ENCODE measurements at places on chromosomes 2 and 18.

DNA sequence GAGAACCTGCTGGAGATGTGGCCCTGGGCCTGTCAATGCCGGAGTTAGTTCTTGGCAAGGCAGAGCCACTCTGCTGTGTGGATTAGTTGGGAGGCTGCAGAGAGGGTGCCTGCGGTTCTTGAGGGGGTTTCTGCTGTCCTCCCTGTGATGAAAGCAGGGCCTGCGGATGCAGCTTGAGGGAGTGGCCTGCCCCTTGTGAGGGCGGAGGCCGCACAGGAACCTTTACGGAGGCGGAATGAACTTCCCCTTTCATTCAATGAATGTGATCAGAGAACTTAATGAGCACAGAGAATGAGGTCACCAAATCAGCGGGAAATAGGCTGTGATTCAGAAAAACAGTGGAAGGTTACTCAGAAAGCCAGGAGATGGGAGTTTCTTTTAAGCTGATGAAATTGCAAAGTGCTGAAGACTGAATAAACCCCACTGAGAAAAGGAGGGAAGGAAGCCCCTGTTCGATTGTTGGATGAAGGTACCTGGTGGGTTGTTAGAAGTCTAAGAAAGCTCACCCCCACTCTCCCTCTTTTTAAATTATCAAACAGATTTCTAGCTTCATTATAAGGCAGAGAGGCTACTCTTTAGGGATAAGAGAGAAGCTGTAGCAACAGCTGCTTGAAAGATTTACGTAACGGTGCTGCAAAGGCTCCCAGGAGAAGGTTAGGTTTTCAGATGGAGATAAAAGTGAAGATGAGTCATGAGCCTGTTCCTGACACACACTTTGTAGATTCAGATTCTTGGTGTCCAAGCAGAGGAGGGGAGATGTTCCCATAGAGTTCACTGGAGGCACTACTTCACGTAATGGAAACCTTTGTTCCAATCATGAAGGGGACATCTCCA is 47.4 kb downstream of the VWA3B start:
- DNase-seq, result no peak

DNA sequence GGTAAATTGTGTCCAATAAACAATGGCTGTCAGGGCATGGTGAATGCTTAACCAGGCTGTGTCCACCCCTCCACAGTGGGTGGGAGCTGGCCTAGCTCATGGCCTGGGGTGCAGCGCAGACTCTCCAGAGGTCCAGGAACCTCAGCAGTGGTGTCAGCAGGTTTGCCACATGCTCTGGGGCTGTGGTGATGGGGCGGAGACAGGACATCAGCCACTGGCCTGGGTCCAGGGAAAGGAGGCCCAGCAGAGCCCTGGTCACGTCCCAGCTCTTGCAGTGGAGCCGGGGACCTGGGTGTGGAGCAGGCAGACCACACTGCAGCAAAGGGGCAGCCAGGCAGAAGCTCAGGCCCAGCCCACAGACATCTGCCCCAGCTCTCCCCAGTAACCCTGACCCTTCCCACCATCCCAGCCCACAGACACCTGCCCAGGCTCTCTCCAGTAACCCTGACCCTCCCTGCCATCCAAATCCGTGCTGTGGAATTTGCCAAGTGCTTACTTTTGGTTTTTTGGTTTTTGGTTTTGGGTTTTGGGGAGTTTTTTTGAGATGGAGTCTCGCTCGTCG is 13.8 kb upstream of the KIF1A start:
- no peak for DNase-seq

- no peak for DNase-seq
Measured at GRCh38 chr2:128488434-128488833, 169.8 kb upstream of the HS6ST1 start.

DNA sequence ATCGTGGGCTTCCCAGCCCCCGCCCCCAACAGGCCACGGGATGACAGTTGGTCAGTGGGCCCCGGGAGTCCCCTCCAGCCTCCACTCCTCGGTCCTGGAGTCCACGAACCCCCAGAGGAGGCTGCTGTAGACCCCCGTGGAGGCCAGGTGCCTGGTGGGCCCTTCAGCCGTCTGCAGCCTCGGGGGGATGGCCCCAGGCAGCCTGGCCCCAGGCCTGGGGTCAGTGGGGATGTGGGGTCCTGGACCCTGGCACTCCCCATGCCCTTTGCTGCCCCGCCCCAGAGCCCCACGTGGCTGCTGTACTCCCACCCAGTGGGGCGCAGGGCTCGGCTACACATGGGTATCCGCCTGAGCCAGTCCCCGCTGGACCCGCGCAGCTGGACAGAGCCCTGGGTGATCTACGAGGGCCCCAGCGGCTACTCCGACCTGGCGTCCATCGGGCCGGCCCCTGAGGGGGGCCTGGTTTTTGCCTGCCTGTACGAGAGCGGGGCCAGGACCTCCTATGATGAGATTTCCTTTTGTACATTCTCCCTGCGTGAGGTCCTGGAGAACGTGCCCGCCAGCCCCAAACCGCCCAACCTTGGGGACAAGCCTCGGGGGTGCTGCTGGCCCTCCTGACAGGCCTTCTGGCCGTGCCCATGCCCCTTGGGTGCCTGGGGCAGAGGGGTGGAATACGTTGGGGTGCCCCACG is 7.6 kb downstream of the NEU4 start:
- no peak for DNase-seq

- DNase-seq, result no peak
Measured at GRCh38 chr2:42867093-42868065, 75.0 kb upstream of the HAAO start.

DNA sequence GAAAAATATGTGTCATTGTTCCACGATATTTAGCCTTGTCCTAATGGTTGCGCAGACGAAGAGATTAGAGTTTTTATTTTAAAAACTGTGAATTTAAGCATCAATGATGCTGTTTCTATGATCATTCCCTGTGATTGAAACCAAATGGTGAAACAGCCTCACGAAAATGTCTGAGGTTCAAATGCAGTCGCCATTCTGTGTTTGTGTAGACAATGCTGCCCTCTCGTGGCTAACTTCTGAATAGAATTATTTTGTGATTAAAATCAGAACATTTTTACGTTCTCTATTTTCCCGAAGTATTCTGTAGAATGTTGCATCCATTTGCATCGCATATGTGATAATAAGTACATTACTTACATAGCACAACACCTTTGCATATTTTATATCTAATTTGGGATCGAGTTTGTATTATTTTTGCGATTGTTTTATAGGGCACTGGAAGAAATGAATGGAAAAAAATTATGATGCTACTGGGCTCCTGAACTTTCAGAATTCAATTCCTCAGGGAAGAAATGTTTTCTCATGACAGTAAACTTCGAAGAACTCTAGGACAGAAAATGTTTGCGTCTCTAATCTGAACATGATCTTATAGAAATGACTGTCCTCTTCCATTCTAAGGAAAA is 54.8 kb upstream of the CREB1 start:
- peak; percentile 29 for DNase-seq

DNA sequence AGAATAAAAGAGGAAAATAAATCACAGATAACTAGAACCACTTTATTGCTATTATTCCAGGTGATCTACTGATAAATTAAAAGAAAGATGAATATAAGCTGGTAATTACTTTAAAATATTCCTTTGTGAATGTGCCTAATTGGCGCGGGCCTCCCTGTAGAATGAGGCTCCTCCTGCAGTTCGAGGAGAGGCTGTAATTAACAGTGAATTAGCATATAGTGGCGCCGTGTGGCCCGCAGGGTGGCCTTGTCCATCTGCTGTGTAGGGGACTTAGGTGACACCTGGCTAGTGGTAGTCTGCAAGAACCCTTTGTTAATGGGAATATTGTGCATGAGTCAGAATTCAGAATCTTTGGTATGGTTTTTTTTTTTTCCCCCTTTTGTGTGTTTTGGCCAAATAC is 119.8 kb downstream of the AGAP1 start:
- DNase-seq, result no peak

DNA sequence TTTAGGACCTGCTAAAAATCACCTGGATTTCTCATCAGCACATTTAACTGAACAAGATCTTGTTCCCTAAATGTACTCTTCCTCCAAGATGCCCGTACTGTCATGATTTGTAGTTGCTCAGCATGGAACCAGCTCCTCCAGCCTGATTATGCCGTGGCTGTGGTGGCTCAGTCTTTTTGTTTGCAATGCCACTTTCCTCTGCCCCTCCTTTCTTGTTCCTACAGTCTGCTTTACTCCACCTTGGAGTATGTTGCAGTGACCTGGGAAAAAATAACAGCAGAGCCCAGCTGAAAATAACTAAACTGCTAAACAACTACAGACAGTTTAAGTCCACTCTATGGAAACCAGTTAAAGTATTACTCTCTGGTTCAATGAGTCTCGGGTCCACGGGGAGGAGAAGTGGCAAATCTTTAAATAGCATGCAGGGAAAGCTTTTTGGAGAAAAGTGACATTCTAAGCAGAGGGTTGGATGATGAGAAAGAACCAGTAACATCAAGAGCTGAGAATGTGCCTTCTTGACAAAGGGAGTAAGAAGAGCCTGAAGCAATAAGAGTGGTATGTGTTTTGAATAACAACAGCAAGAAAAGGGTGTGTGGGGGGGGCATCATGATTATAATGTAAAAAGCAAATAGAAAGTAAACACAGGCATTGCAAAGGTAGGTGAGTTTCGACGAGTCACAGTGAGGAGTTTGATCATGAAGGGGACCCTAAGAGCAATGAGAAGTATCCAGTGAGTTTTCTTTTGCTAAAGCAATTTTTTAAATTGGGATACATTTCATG is 225.7 kb downstream of the TMX3 start:
- DNase-seq, result no peak

DNA sequence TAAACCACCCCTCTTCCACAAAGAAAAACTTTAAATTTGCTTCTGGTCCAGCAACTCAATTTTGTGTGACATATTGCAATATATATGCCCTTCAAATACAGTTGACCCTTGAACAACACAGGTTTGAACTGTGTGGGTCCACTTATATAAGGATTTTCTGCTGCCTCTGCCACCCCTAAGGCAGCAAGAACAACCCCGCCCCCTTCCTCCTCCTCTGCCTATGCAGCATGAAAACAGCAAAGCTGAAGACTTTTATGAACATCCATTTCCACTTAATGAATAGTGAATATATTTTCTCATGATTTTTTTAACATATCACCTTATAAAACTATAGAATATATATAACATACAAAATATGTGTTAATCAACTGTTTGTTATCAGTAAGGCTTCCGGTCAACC is 58.3 kb downstream of the EML4 start:
- no peak for DNase-seq

GRCh38 chr2:65370387-65371073 is 61.9 kb downstream of the SPRED2 start:
- no peak for DNase-seq

- DNase-seq, result no peak
Measured at GRCh38 chr2:140586379-140586778, 1544.4 kb downstream of the LRP1B start.

GRCh38 chr18:43322132-43322531 is 44.8 kb upstream of the SYT4 start:
- DNase-seq, result no peak

GRCh38 chr2:196970099-196970498 is 43.6 kb upstream of the PGAP1 start:
- no peak for DNase-seq

- no peak for DNase-seq
Measured at GRCh38 chr2:42060718-42061619, 13.1 kb downstream of the PKDCC start.

GRCh38 chr2:212752730-212753351 is 214.2 kb upstream of the ERBB4 start:
- no peak for DNase-seq

GRCh38 chr2:238670111-238670585 is 177.7 kb upstream of the TWIST2 start:
- DNase-seq, result no peak

GRCh38 chr2:144972676-144973075 is 452.8 kb upstream of the ZEB2 start:
- no peak for DNase-seq

DNA sequence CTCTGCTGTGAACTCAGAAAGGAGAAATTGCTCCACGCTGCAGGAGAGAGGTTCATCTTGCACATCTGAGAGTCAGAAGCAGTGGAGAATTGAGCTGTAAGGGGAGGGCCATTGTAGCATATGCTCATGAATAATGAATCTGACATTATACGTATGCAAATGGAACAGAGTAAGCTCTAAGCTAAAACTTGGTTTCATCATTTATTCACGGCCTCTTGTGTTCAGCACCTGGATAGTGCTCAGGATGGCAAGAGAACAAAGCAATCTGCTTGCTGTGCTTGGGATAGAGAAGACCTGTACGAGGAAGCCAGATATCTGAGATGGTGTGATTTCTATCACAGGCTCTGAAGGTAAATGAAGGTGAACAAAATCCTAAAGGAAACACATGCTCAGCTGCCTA is 87.9 kb upstream of the GCFC2 start:
- DNase-seq, result no peak

DNA sequence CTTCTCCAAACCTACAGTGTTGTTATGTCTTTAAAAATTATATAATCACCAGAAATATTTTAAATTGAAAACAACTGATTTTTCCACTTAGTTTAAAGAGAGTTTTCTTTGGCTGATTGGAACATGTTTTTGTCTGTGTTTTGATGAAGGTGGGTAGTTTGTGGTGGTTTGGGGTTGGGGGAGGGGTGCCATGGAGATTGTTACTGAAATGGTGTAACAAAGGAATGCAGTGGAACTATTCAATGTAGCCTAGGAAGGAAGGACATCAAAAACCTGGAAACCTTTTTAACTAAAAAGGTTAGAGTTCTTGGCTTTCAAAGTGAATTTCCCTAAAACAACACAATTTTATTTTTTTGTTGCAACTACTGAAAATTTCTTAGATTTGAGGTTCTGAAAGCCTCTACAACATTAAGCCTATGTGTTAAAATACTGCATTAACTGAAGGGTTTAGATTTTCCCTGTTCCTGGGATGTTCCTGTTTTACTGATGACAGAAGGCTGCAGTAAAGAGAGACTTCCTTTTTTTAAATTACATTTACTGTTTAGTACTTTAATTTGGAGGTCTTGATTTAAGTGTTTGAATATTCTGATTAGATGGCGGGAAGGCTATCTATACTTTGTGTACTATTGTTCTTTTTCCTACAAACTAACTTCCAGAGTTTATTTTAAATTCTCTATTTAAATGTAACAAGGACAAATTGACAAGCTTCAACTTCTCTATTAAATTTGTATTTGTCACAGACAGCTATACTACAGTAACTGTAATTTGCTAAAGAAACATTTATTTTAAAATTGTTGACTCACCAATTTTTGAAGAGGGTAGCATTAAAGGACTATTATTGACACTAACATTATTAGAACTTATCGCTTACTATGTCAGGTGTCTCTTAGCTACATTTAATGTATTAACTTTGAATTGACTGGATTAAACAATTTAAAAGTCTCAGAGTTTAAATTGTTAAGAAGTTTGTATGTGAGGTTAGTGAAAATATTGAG is 87.7 kb downstream of the LIMS1 start:
- no peak for DNase-seq

DNA sequence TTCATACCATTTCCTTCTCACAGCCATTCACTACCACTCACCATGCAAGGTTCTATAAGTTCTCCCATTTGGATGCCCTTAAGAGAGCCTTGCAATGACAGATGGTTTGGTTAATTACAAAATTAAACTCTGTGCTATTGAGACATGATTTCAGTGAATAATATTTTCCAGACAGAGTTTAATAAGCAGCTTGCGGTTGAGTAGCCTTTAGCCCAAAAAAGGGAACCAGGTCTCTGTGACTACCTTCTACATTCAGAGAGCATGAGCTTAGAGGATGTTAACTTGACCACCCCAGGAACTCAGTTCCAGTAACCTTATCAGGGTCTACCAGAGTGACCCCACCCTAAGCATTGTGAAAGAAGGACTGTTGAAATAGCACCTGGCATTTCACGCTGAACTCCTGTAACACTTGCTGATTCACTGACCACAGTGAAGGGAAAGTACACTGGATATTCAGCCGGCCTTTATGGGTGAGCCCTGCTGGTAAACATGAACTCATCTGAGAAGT is 1173.1 kb upstream of the ZEB2 start:
- DNase-seq, result no peak

- no peak for DNase-seq
Measured at GRCh38 chr2:134240061-134240460, 13.8 kb upstream of the MGAT5 start.

Measured in progenitor cell of endocrine pancreas (in vitro differentiated cells).